WTC11 (cell line): ENCODE measurements at places on chromosomes 2 and 18.
A peak's percentile ranks its signal among the peaks of the same experiment; 100 is the strongest.

- no peaks in the 10 kb centered on the region; the same call in 1 of the 2 replicates for H3K27me3 ChIP-seq
- no peak overlapping the region for H3K27ac ChIP-seq
- H3K4me1 ChIP-seq: peaks cover 34% of the 10 kb centered on the region
- no peak for DNase-seq
Measured at GRCh38 chr2:29449499-29449898, 334.3 kb downstream of the CLIP4 start.

- H3K27ac ChIP-seq: no peak overlapping the region
- H3K4me1 ChIP-seq: 0 out of 2 replicates have a peak, but pooled peaks cover 2% of the 10 kb centered on the region
- H3K27me3 ChIP-seq: no peaks in the 10 kb centered on the region
Measured at GRCh38 chr2:69703189-69703588, 38.7 kb upstream of the ANXA4 start.

DNA sequence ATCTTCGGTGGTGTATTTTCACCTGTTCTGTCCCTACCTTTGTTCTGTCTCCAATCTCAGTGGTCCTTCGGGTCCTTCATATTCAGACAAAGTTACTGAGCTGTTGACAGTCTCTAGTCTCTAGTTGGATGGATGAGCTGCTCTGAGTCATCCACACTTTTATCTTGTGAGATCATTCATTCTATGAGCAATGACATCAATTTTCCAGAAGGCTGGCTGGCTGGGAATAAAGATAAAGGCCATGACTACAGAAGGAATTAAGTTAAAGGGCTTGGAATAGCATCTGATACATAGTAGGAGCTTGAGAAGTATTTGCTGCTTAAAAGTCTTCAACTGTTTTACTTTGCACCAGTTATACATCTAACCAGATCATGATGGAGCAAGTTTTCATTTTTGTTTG lies 43.1 kb upstream of the SLC39A10 start:
- H3K27me3 ChIP-seq: no peaks in the 10 kb centered on the region
- DNase-seq: no peak
- peaks cover 69% of the 10 kb centered on the region for H3K4me1 ChIP-seq
- peak overlapping the region; percentile 63 for H3K4me3 ChIP-seq

DNA sequence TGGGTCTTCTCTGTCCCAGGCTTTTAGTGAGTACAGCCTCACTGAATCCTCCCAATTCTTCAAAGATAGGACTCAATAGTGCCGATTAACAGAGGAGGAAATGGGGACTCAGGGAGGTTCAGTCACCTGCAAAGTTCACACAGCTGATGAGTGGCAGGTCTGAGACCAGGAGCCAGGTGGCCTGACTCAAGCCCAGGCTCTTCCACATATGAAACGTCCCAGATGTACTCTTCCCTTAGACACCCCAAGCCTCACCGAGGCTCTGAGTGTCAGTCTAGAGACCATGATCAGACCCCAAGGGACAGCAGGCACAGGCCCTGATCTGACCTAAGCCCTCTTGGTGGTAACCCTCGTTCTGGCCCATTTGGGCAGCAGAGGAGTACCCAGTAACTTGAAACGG lies 115.2 kb downstream of the INHBB start:
- H3K27ac ChIP-seq: no peak overlapping the region
- H3K27me3 ChIP-seq: peaks cover 95% of the 10 kb centered on the region
- peaks cover 6% of the 10 kb centered on the region; the same call in 1 of the 2 replicates for H3K36me3 ChIP-seq
- no peak for DNase-seq
- H3K4me3 ChIP-seq: no peak overlapping the region
- peaks cover 9% of the 10 kb centered on the region for H3K4me1 ChIP-seq

DNA sequence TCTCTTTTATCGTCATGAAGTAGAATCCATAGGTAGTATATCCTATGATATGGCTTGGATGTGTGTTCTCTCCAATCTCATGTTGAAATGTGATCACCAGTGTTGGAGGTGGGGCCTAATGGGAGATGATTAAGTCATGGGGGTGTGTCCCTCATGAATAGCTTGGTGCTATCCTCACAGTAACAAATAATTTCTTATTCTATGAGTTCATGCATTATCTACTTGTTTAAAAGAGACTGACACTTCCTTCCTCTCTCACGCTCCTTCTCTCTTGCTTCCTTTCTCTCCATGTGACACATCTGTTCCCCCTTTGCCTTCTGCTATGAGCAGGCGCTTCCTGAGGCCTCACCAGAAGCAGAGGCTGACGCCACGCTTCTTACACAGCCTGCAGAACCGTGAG lies 165.6 kb downstream of the MREG start:
- H3K4me1 ChIP-seq: peaks cover 10% of the 10 kb centered on the region
- no peaks in the 10 kb centered on the region; the same call in 1 of the 2 replicates for H3K27me3 ChIP-seq
- no peak for DNase-seq
- H3K27ac ChIP-seq: no peak overlapping the region
- H3K36me3 ChIP-seq: peaks cover under 1% of the 10 kb centered on the region; the same call in 1 of the 2 replicates
